ENCODE measurements at places on chromosomes 6 and 20. TPM values are rescaled to one million over a fixed set of nuclear protein-coding genes. Genes with fewer than 3 reads are reported as not detected.

Gene ENPP5
- 0.99 TPM for total RNA-seq

Gene HS3ST5
- total RNA-seq, result 0.30 TPM

Gene SLPI
- 52.0 TPM for total RNA-seq

Gene TINAG
- 0.20 TPM for total RNA-seq

Gene IMPG1
- total RNA-seq, result not detected

Gene DUSP22
- 19.7 TPM for total RNA-seq

Gene AGPAT4
- 17.2 TPM for total RNA-seq

Gene RAET1G
- 0.79 TPM for total RNA-seq

Gene HLA-F
- total RNA-seq, result 14.7 TPM

Gene HDAC2
- 91.2 TPM for total RNA-seq

Gene CFAP206
- total RNA-seq, result 0.49 TPM

Gene PBOV1
- not detected for total RNA-seq

Measured in skin of body (tissue), 3 donors.